ENCODE measurements at places on chromosomes 2 and 18.

- peak; percentile 83 for DNase-seq
These were observed at the start of gene ZNF236 for GRCh38 chr18:76822506-76823160. Gene ZNF236 (plus strand): TSS chr18:76822557. CDS start chr18:76822608, 51 bp downstream.

- no peak for DNase-seq
These were observed 117.7 kb downstream of the ZNF521 start for GRCh38 chr18:25234322-25234639.

DNA sequence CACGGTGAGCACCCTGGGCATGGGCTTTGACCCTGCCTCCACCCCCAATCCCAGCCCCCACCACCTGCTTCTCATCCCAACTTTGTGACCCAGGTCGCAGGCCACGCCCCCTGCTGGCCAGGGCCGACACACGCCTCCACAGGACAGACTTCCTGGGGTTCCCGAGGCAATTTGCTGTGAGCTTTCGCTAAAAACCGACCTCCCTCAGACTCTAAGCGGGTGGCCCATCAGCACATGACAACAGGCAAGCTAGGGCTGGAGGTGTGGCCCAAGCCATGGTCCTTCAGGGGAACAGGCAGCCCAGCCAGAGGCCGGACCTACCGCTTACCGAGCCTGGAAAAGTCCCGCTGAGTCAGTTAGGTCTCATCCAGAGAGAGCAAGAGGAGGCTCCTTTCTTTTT, 31.9 kb downstream of the C1QL2 start:
- peak; percentile 64 for DNase-seq

- DNase-seq: no peak
These were observed 805.2 kb downstream of the SLC4A3 start for GRCh38 chr2:220432645-220433044.

- no peak for DNase-seq
These were observed 39.7 kb upstream of the LYPD6 start for GRCh38 chr2:149290662-149291061.

DNA sequence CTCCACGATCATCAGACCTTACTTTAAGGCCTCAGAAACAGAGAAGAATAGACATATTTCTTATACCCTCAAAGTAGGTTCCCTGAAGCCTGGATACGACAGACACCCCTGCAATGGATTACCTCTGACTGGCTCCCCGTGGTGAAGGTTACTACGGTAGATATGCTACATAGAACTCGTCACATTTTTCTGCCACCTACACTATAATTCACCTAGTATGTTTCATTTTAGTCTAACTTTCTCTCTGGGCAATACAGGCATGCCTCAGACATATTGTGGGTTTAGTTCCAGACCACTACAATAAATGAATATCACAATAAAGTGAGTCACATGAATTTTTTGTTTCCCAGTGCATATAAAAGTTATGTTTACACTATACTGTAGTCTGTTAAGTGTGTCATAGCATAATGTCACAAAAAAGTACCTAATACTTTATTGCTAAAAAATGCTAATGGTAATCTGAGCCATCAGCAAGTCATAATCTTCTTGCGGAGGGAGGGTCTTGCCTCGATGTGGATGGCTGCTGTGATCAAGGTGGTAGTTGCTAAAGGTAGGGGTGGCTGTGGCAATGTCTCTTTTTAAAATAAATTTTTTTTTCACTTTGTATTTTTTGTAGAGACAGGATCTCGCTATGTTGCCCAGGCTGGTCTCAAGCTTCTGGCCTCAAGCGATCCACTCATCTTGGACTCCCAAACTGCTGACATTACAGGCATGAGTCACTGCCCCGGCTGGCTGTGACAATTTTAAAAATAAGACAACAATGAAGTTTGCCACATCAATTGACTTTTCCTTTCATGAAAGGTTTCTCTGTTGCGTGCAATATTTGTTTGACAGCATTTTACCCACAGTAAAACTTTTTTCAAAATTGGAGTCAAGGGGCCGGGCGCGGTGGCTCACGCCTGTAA, 64.6 kb downstream of the TGIF1 start:
- no peak for DNase-seq

DNA sequence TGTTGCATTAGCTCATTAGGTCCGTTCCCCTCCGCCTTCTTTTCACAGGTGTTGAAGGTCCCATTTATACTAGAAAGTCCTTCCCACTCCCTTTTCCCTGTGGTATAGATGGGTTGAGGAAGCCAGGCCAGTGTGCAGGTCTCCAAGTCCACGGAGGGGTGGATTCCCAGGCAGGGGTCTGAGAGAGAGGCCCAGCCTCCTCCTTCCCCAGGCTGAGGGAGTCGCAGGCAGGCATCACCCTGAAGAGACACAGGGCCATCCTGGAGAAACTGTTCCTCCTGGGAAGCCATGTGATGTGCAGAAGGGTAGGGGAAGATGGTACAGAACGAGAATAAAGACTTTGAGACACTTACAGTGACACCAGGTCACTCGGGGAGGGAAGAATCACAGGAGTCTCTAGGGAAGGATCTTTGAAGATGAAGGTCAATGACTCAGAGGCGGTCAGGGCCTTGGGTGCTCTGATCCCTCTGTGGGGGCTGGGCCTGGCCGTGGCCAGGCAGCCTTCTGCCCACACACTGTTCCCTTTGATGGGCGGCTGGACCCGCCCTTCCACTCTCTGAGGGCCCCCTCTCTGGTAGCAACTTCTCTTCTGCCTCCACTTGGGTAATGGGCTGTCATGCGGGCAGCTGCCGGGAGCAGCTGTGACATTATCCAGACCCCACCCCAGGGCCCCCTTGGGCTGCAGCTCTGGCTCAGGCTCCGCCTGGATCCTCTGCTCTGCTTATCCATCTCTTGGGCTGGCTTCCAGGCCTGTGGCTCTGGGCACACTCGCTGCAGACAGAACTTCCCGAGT, 45.1 kb downstream of the RHOB start:
- DNase-seq: peak; percentile 69

- no peak for DNase-seq
These were observed 44.0 kb downstream of the RPRD1A start for GRCh38 chr18:36023336-36023735.

DNA sequence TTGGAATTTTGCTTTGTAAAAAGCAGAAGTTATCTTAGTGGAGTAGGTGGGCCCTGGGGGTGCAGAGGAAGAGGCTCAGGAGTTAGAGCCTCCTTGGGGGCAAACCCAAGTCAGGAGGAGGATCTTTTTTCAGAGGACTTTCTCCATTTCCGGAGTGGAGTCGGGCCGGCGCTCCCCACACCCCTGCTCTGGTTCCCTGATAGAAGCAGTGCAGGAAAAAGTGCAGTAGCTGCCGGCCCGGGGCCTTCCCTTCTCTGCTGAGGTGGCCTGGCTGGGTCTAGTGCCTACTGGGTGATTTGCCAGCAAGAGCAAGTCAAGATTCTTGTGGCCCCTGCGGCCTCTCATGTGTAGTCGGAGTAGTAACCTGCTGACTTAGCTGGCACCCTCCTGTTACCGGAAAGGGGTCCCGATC, 124.2 kb upstream of the HS6ST1 start:
- DNase-seq: no peak

DNA sequence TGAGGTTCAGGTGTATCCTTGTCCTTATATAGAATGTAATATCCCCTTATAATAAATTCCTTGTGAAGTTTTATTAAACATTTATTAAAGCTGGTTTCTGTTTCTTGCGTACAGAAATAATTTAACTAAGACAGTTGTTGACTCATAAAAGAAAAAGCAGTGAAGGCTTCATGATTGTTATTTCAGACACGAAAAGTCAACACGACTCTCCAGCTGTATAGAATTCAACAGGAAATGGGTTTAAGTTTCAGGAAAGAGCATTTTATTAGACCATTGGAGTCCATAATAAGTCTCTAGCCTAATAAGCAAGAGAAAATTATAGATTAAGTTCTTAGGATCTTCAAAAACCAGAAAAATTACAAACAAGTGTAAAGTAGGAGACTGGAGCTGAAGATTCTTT, 62.2 kb downstream of the KCNE4 start:
- no peak for DNase-seq

GRCh38 chr2:159614534-159615366, 1.6 kb downstream of the BAZ2B start:
- no peak for DNase-seq

- DNase-seq: peak; percentile 23
These were observed 90.3 kb downstream of the ZNF532 start for GRCh38 chr18:58955001-58955400.

DNA sequence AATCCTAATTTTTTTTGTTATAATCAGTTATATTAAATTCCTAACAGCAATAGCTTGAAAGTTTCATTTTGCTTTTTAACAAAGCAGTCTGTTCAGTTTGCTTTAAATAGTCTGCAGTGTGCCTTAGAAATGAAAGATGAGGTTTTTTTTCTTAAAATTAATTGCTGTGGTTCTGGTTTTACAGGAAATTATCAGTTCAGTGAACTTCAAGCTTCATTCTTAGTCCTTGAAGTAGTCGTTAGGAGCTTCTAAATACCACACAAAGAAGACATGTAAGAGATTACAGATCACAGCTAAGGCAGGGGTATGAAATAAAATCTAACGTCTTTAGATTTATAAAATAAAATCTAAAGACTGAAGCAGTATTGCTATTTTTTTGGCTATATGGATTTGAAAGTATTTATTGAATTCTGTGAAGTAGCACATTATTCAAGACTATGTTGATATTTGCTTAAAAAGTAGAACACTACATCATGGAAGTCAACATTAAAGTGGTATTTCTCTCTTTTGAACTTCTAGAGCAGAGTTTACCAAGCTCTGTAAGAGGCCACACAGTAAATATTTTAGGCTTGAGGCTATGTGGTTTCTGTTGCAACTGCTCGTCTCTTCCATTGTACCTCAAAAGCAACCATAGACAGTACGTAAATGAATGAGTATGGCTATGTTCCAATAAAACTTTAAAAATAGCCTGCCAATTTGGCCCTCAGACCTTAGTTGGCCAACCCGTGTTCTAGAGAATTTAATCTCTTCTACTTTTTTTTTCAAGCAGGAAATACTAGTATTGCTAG, 81.5 kb upstream of the STON1 start:
- no peak for DNase-seq

- no peak for DNase-seq
These were observed 34.1 kb upstream of the ARHGAP25 start for GRCh38 chr2:68700560-68700959.

DNA sequence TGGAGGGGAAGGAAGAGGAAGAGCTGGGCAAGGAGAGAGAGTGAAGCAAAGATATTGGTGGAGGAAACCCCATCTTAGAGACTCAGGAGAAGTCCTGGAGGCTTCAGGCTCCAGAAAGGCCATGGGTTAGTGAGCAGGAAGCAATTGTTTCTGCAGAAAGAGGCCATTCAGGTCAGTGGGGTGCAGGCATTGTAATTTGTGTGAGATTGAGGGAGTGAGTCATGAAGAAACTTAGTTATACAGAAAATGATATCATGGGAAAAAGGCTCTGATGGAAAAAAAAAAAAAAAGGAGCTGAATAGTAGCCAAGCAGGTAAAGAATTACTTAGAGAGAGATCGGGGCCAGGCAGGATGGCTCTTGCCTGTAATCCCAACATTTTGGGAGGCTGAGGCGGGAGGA, 4.0 kb downstream of the EMILIN2 start:
- peak; percentile 47 for DNase-seq

GRCh38 chr18:26448714-26449159, 99.6 kb downstream of the KCTD1 start:
- no peak for DNase-seq

GRCh38 chr2:213149949-213150314, 1.5 kb downstream of the IKZF2 start:
- no peak for DNase-seq

DNA sequence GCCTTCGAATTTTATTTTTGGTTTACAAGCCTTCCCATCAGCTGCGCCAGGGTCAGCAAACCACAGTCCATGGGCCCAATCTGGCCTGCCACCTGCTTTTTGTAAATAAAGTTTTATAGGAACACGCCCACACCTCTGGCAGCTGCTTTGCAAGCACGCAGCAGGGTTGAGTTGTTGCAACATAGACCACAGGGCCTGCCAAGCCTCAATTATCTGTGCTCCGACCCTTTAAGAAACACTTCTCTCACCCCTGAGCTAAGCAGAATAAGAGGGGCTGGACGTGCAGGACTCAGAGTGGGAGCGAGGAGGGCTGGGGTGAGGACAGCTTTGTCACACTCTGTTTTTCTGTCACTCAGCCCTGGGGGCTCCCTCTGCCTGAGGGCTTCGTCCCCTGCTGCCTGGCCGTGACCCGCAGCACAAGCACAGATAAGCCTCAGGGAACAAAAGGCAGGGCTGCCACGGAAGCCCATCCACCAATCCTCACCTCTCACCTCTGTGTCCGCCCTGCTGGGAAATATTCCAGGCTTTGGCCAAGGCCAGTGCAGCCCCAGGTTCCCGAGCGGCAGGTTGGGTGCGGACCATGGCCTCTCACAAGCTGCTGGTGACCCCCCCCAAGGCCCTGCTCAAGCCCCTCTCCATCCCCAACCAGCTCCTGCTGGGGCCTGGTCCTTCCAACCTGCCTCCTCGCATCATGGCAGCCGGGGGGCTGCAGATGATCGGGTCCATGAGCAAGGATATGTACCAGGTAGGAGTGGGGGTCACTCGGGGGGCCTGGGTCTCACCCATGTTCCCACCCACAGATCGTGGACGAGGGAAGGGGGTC, at the start of gene AGXT:
TSS of gene AGXT (plus strand) at position 539 of the 823 bp plus-strand sequence. CDS start at position 581, 42 bp downstream.
- no peak for DNase-seq

- no peak for DNase-seq
These were observed 136.3 kb upstream of the CAVIN2 start for GRCh38 chr2:191983186-191983585.

GRCh38 chr18:32714571-32715148, 58.2 kb downstream of the KLHL14 start:
- peak; percentile 82 for DNase-seq

DNA sequence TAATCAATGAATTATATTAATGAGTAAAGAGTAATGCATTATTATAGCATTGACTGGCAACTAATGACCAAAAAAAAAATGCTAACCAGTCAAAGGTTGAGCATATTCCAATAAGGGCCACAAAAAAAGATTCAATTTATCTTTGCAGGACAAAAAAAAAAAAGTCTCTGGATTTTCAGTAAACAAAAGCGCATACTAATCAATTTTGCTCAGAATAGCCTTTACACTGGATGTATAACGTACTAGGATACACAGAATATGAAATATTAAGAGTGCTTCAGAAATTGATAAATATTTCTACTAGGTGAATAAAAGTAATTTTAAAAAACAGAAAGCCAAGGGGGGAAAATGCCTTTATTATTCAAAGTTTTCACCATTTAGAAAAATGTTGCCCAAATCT, 74.4 kb downstream of the NBAS start:
- DNase-seq: no peak

DNA sequence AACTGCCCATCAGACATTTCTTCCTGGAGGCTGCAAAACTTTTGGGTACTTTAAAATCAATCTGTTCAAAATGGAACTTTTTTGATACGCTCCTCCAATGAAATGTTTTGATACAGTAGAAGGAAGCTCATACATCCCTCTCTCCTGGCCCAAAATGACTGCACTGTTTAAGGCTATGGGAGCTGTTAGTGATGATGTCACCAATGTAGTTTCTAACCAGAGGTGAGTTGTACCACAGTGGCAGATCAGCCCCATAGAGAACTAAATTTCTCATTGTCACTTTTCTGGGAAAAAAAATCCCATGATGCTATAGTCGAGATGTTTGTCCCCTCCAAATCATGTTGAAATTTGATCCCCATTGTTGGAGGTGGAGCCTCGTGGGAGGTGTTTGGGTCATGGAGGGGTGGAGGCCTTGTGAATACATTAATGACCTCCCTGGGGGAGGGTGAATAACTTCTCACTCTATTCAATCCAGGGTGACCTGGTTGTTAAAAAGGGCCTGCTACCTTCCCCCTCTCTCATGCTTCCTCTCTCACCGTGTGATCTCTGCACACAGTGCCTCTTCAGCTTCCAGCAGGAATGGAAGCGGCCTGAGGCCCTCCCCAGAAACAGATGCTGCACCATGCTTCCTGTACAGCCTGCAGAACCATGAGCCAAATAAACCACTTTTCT, 117.4 kb upstream of the NPAS2 start:
- DNase-seq: no peak

Data from kidney tubule cell (primary cell).